ENCODE measurements at places on chromosomes 11 and 22.

GRCh38 chr11:86896441-86896841 is 58.8 kb downstream of the FZD4 start:
- peaks cover 2% of the 10 kb centered on the region for H3K4me1 ChIP-seq
- no peak overlapping the region for H3K27ac ChIP-seq
- no peaks in the 10 kb centered on the region for H3K36me3 ChIP-seq
- H3K27me3 ChIP-seq, result peaks cover 10% of the 10 kb centered on the region
- DNase-seq, result no peak
- H3K4me3 ChIP-seq, result no peak overlapping the region

GRCh38 chr11:128372977-128373376 is 214.4 kb downstream of the ETS1 start:
- no peak overlapping the region for H3K27ac ChIP-seq
- no peak overlapping the region for H3K4me3 ChIP-seq
- H3K27me3 ChIP-seq, result no peaks in the 10 kb centered on the region
- H3K4me1 ChIP-seq, result peaks cover 7% of the 10 kb centered on the region
- DNase-seq, result no peak
- H3K36me3 ChIP-seq, result no peaks in the 10 kb centered on the region

GRCh38 chr11:86182976-86183584 is 61.5 kb upstream of the EED start:
- peak; percentile 24 for DNase-seq
- H3K27me3 ChIP-seq, result no peaks in the 10 kb centered on the region
- H3K27ac ChIP-seq, result no peak overlapping the region

DNA sequence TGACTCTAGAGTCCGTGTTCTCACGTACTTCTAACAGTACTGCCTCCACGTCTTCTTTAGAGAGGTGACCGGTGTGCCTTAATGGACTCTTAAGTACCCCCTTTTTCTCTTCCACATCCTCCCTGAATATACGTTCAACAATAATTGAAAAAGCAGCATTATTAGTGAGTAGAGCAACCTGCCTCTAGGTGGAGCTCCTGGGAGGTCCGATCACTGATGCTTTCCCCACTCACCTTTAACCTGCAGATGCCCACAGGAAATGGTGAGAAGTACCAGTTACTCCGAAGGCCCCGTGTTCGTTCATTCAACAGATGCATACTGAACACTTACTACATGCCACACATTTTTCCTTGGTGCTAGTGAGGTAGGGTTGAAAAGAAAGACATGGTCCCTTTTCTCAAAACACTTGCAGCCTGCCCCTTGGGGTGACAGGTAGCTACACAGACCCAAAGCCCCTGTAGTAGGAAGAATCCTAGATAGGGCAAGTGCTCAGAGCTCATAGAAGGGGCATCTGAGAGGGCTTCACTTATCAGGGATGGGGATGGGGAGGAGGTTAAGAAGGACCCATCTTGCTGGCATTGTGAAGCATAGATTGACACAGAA is 72.7 kb downstream of the FEZ1 start:
- H3K4me3 ChIP-seq, result no peak overlapping the region
- H3K27me3 ChIP-seq, result peaks cover 6% of the 10 kb centered on the region
- DNase-seq, result no peak
- H3K4me1 ChIP-seq, result peaks cover 7% of the 10 kb centered on the region
- no peak overlapping the region for H3K27ac ChIP-seq
- peaks cover 5% of the 10 kb centered on the region for H3K36me3 ChIP-seq

DNA sequence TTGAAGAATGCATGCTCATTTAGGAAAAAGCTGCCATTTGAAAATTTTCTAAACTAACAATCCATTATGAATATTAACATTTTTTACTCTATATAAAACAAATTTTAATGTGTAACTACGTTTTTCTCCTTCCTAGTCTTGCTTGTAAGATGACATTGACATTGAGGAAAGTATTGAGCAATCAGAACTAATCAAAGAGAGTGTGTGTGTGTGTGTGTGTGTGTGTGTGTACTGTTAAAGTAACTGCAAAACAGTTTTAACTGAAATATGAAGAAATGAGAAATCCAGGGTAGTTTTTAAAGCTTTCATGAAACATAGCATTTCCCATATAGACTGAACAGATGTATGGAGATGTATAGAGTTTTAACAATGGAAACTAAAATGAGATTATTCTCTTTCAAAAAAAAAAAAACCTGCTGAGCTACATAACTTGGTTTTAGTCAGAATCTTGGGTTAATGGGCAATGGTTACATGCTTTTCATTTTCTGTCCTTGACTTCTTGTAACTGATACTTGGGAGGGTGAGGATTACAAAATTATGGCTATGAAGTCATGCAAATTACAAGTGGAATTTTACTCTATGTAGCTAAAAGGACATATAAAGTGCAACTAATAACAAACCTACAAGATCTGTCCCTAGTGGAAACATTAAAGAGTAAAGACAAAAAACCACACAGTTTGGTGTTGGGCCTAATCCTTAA is 2.0 kb downstream of the PDGFD start:
- H3K4me1 ChIP-seq, result peaks cover 7% of the 10 kb centered on the region
- no peak for DNase-seq
- H3K27me3 ChIP-seq, result no peaks in the 10 kb centered on the region
- H3K36me3 ChIP-seq, result peaks cover 4% of the 10 kb centered on the region

GRCh38 chr11:23653071-23653675 is 792.9 kb upstream of the CCDC179 start:
- H3K36me3 ChIP-seq, result no peaks in the 10 kb centered on the region
- no peak overlapping the region for H3K27ac ChIP-seq
- no peaks in the 10 kb centered on the region for H3K4me1 ChIP-seq
- no peaks in the 10 kb centered on the region for H3K27me3 ChIP-seq
- H3K4me3 ChIP-seq, result no peak overlapping the region
- DNase-seq, result no peak

GRCh38 chr11:103332409-103332808 is 223.2 kb downstream of the DYNC2H1 start:
- no peak overlapping the region for H3K27ac ChIP-seq
- H3K4me3 ChIP-seq, result no peak overlapping the region
- H3K4me1 ChIP-seq, result no peaks in the 10 kb centered on the region
- DNase-seq, result no peak
- peaks cover 3% of the 10 kb centered on the region for H3K36me3 ChIP-seq

- H3K27ac ChIP-seq, result no peak overlapping the region
- H3K4me1 ChIP-seq, result no peaks in the 10 kb centered on the region
- H3K36me3 ChIP-seq, result no peaks in the 10 kb centered on the region
- DNase-seq, result no peak
- no peaks in the 10 kb centered on the region for H3K27me3 ChIP-seq
Observed at GRCh38 chr11:123800036-123800435, 6.1 kb downstream of the OR6M1 start.

- peak; percentile 46 for DNase-seq
- H3K4me3 ChIP-seq, result peak overlapping the region; percentile 40
- H3K36me3 ChIP-seq, result peaks cover 85% of the 10 kb centered on the region
- H3K4me1 ChIP-seq, result peaks cover 76% of the 10 kb centered on the region
- peak overlapping the region; percentile 84 for H3K27ac ChIP-seq
Observed at GRCh38 chr11:128776424-128777284, 82.8 kb downstream of the FLI1 start.

GRCh38 chr22:35074583-35074982 is 8.6 kb downstream of the ISX start:
- no peaks in the 10 kb centered on the region for H3K36me3 ChIP-seq
- H3K4me1 ChIP-seq, result no peaks in the 10 kb centered on the region
- no peak overlapping the region for H3K27ac ChIP-seq
- no peak overlapping the region for H3K4me3 ChIP-seq

- H3K4me3 ChIP-seq, result no peak overlapping the region
- no peak for DNase-seq
- H3K27me3 ChIP-seq, result no peaks in the 10 kb centered on the region
- H3K4me1 ChIP-seq, result peaks cover 26% of the 10 kb centered on the region
Observed at GRCh38 chr11:36363361-36364268, 67.5 kb downstream of the PRR5L start.

GRCh38 chr11:34653851-34654482 is 33.1 kb downstream of the EHF start:
- no peak for DNase-seq
- H3K4me3 ChIP-seq, result no peak overlapping the region
- H3K27ac ChIP-seq, result no peak overlapping the region
- peaks cover 58% of the 10 kb centered on the region for H3K27me3 ChIP-seq
- H3K4me1 ChIP-seq, result peaks cover 19% of the 10 kb centered on the region

DNA sequence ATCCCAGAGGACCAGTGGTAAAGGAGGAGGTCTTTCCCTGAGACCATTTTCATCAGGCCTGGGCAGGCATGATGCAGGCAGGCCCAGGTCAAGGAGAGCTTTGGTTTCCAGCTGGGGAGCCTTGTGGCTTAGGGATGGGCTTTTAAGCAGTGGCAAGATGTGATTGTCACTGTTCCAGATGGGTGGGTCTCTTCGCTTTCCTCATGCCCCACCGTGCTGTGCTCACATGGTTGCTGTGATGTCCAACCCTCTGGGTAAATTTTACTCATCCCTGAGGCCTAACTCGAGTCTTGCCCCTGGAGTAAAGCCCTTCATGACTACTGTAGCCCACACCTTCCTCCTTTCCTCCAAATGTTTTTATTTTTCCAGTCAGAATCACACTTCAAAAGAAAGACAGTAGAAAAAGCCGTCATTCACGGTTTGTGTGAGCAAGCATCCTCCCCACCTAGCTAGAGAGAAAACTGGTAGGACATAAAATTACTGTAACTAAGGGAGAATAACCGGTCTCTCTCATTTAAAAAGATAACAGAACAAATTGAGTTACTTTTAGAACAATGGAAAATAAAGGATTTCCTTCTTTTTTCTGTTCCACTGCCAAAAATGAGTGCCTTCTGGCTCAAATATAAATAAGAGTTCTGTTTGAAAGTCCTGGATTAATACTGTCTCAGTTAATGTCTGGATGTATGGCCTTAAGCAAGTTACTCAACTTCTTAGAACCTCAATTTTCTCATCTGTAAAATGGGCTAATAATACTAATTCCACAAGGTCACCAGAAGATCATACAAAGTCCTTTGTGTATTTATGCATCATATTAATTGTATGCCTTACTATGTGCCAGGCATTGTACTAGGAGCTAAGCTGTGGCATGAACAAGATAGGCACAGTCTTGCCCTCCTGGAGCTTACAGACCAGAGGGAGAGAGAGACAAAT is 84.9 kb downstream of the ME3 start:
- no peaks in the 10 kb centered on the region for H3K27me3 ChIP-seq
- no peak overlapping the region for H3K27ac ChIP-seq
- H3K4me1 ChIP-seq, result no peaks in the 10 kb centered on the region

- no peaks in the 10 kb centered on the region for H3K27me3 ChIP-seq
- H3K27ac ChIP-seq, result no peak overlapping the region
- H3K4me1 ChIP-seq, result peaks cover 26% of the 10 kb centered on the region
- H3K4me3 ChIP-seq, result no peak overlapping the region
Observed at GRCh38 chr11:2531277-2531986, 86.6 kb downstream of the KCNQ1 start.

- H3K36me3 ChIP-seq, result peaks cover 5% of the 10 kb centered on the region
- H3K27ac ChIP-seq, result peak overlapping the region; percentile 33
- peaks cover 5% of the 10 kb centered on the region for H3K4me1 ChIP-seq
- DNase-seq, result no peak
Observed at GRCh38 chr22:44645083-44645482, 56.9 kb upstream of the PRR5 start.

Data from effector memory CD8-positive, alpha-beta T cell (primary cell).